KG1 (cell line): ENCODE measurements at places on chromosomes 6 and 20.

GRCh38 chr20:31515775-31516107 is 1.5 kb downstream of the HM13 start:
- DNase-seq = no peak

DNA sequence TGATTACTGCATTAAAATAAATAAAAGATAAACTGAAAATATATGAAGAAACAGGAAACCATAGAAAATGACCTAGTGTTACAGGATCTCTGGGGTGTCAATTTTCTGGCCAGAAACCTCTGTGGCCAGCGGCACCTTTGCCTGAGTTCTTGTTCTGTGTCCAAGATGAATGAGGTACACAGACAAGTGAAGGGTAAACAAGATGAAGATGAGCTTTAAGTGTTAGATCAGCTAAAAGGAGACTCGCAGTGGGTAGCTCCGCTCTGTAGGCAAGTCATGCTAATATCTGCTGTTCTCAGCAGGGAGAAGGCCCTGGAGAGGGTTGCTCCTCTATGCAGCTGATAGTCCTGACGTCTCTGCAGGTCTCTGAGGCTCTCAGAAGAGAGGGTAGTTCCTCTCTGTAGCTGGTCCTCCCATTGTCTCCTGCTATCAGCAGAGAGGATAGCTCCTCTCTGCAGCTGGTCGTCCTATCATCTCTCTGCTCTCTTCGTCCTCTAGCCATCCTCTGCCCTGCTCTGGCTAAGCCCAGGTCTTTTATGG is 35.9 kb upstream of the TBC1D22B start:
- DNase-seq = no peak

GRCh38 chr6:66508433-66508832 is 801.4 kb upstream of the EYS start:
- DNase-seq = no peak

GRCh38 chr6:37285861-37286311 is 27.9 kb upstream of the TMEM217 start:
- no peak for DNase-seq

- no peak for DNase-seq
These were observed 1.0 kb downstream of the SLC32A1 start for GRCh38 chr20:38725148-38725901.

- DNase-seq = no peak
These were observed 33.9 kb upstream of the PRSS16 start for GRCh38 chr6:27213544-27214125.

DNA sequence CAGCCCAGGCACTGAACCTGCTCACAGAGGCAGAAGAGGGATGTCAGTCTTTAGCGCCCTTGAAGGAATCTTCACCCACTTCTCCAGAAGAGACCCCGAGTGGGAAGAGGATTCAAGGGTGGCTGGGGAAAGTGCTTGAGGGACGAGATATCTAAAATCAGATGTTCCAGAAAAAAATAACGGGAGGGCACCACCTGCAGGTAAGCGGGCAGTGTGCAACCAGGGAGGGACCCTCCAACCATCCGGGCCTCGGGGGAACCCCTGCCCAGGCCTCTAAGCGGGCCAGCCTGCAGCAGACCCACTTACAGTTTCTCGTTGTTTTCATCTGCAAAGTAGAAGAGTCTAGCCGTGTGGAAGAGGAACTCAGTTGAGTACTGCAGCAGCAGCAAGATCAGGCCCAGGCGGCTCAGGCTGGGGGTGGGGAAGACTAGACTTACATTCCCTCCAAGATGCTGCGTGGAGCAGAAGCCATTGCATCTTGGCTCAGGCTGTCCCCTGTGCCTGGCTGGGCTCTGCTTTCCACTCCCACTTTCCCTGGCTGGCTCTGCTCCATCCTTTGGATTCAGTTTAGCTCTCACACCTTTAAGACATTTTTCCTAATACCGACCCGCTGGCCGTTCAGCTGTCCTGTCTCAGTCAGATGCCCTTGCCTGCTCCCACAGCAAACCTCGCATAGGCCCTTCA is 71.0 kb downstream of the TRAM2 start:
- DNase-seq = no peak

GRCh38 chr20:25278636-25279361 is 30.9 kb downstream of the PYGB start:
- no peak for DNase-seq

GRCh38 chr6:1190366-1190765 is 121.5 kb upstream of the FOXQ1 start:
- no peak for DNase-seq

DNA sequence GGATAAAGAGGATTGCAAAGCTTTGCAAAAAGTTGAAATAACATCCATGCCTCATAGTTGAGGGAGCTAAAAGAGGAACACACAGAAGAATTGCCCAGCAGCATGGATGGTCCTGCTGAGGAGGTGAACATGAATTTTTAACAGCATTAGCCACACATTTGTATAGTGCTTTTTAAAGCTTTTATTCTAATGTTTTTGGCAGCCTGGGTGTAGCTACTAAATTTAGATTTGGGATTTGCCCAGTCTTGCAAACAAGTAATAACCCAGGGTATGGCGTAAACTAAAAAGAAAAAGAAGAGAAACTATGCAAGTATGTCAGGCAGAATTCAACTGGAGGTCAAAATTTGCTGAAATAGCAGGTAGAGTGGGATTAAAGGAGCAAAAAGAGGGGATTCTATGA is 75.1 kb upstream of the PTPRK start:
- no peak for DNase-seq

- no peak for DNase-seq
These were observed 2.7 kb downstream of the HLA-B start for GRCh38 chr6:31354158-31354863.

DNA sequence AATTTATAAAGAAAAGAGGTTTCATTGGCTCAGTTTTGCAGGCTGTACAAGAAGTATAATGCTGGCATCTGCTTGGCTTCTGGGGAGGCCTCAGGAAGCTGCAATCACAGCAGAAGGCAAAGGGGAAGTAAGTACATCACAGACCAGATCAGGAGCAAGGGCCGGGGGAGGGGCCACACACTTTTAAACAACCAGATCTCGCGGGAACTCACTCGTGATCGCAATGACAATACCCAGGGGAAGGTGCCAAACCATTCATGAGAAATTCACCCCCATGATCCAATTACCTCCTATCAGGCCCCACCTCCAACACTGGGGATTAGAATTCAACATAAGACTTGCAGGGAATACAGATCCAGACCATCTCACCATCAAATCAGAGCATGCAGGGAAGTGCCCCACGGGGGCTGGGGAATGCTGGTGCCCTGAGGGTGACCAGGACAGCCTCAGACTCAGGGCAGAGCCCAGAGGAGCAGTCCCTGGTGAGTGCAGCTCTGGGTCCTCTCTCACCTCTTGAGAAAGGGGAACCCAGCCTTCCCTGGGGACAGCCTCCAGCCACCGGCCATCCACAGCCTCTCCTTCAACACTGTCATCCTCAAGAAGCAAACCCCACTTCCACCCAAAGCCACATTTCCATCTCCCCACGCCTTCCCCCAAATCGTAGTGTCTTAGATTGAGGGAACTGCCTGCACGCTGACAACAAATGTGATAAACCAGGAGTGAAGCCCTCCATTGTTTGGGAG is 80.7 kb downstream of the ANKRD60 start:
- DNase-seq = no peak

- no peak for DNase-seq
These were observed 176.2 kb upstream of the AHI1 start for GRCh38 chr6:135673501-135674309.

DNA sequence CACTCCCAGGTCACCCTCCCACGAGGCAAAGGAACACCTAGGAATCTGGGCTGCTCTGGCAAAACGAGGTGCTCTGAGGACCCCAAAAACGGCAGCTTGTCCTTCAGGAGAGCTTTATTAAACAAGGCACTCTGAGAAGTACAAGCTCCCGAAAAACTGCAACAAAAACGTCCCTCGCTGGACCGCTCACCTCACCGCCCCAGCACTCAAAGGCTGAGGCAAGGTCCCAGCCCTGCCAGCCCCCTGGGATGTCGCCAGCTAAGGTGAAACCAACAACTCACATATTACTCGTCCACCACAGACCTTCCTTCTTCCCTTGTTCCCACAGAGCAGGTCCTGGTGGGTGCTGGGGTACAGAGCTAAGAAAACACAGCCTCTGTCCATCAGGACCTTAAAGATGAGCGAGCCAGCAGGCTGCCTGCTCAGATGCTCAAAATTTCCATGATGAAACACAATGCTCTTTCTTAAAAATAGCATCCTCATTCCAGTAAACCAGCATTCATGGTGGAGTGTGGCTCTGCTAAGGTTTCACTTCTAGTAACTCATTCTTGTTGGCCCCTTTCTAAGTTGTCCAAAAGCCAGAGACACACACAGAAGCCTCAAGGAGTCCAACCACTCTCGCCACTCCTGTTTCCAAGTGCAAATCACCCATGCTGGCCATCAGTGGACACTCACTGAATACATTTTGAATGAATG is 35.9 kb downstream of the ATP9A start:
- DNase-seq = no peak
